Activated T-cell treated with anti-CD3 and anti-CD28 coated beads, Interleukin-2, amount 50 U/mL, for 72 hours (primary cell): ENCODE measurements at places on chromosomes 7 and 10.

DNA sequence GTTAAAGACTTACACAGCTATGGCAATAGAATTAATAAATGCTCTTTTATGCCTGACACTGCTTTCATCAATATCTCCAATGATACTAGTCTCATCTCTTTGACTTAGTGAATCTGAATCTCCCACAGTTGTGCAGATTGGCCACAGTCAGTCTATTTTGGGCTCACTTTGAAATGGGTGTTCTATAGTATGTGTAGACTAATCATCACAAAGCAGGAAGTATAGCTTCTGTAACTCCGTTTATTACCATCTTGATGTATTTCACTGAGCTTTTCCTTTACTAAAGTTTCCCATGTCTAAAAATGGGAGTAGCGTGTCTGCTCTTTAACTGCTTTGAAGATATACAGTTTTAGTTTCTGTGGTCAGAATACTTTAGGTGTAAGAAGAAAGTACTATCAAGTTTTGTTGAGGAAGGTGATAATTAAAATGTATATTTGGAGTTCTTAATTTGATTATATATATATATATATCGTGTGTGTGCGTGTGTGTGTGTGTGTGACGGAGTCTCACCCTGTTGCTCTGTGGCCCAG is 70.1 kb downstream of the ST7 start:
- DNase-seq: no peak

DNA sequence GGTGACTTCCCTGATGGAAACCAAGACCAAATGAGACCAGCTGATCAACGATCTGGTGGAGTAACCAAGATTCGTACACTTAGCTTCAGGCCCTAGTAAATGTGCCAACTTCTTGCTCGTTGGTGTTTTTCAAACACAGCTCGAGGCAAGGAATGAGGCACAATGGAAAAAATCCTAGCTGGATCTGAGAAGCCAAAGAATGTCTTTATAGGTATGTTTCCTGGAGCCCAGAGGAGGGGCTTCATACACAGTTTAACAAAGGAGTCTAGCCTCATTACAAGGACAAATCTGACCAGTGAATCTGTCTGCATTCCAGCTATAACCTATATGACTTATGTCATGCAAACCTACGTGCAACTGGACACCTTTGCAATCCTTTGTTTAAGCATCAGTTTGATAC is 3.7 kb downstream of the COL17A1 start:
- DNase-seq: no peak

GRCh38 chr10:43035800-43036199 is 41.1 kb upstream of the RET start:
- no peak for DNase-seq

- no peak for DNase-seq
These were observed 14.7 kb downstream of the NEUROG3 start for GRCh38 chr10:69558559-69558958.

- no peak for DNase-seq
These were observed 670.2 kb upstream of the SORCS1 start for GRCh38 chr10:107834706-107835105.

- no peak for DNase-seq
These were observed 754 bp downstream of the SEMA3D start for GRCh38 chr7:85186083-85186520.

DNA sequence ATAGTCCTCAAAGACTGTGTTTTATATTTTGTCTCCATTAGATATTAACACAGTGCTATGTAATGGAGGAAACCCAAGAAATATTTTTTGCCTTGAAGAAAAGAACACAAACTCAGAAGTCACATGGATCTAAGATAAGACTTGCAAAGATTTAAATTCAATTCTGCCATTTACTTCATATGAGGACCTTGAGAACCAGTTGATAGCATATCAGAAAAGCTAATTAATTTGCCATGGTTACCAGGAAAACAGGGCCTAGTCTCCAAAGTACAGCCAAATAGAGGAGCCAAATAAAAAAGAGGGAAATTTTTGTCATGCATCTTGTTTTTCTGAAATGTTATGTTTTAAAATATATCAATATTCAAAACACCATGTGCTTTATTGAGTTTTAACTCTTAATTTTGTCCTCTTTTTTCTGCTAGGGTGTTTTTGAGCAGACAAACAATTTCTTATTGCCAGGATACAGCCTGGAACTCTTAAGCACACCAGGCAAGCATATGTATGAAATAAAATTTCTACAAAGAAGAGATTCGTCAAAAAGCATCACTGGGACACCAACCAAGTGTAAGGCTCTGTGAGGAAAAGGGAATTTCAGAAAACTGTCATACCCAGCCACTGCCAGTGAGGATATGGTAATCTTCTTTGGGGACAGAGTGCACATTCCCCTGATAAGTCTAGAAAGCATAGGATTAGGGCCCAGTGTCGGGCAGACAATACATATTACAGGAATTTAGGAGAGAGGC is 10.6 kb upstream of the TOMM7 start:
- DNase-seq: no peak

DNA sequence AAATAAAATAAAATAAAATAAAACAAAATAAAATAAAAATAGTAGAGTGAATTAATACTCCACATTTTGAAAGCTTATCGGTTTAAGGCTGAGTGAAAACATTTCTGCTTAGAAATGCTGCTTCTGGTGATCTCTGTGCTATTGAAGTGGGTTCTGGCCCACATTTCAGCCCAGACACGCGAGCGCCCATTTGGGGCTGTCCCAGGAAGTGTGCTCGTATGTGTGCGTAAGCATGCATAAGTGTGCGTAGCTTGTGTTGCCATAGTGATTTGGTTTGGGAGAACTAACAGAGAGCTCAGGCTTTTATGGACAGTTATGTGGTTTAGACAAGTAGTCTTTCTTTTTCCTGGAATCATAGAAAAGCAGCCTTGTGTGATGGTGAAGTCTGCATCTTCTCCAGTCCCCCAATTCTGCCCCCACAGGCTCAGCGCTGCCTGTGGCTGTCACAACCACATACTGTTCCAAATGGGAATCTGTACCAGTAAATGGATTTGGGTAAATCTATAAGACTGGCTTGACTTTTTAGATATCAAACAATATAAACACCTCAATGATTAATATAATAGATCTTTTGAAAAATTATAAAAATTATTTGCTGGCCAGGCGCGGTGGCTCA is 29.8 kb upstream of the PURB start:
- peak; percentile 82 for DNase-seq

GRCh38 chr10:131845505-131846239 is 55.1 kb upstream of the PPP2R2D start:
- DNase-seq: no peak

DNA sequence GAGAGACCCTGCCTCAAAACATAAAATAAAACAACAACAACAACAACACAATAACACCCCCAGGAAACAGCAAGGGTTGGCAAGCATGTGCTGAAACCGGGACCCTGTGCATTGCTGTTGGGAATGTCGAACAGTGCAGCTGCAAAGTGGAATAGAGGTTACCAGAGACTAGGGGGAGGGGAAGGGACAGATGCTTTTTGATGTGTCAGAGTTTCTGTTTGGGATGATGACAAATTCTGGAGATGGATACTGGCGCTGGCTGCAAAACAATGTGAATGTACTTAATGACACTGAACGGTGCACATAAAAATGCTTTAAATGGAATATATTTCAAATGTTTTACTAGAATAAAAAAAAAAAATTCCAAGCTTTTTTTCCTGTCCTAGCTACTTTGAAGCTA is 241.8 kb downstream of the TEX36 start:
- DNase-seq: no peak

- DNase-seq: no peak
These were observed 13.7 kb downstream of the ASB15 start for GRCh38 chr7:123615344-123615743.

DNA sequence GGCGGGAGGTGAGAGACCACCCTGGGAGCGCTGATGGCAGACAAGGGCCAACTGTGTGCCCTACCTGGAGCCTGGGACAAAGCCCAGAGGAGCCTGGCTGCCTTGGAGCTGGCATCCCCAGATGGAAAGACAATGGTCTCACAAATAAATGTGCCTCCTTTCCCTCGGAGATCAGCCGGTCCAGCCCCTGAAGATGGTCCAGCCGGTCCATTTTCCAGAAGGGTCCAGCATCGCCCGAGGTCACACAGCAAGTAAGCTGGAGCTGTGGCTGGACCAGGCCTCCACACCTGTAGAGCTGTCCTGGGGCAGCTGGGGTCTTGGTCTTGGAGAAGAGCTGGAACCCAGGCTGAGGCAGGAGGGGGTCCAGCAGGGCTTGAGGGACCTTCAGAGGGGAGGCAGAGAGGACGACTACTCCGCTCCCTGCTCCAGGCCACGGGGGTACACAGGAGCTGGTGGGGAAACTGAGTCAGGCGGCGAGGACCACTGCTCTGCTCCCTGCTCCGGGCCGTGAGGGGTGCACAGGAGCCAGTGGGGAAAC is 3.6 kb downstream of the ELFN1 start:
- no peak for DNase-seq

DNA sequence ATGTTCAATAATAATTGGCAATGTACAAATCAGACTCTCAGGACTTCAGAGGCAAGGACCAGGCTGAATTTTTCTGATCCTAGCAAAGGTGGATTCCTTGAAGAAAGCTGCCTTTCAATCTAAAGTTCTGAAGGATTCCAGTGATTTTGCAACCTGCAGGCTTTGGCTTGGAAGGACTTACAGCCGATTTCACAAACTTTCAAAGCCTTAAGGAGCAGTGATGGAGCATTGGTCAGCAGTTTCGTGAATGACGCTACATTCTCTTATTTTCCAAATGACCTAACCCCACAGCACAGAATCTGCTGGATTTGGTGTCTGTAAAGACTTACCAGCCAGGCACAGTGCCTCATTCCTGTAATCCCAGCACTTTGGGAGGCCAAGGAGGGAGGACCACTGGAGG is 167.5 kb downstream of the ARHGAP12 start:
- DNase-seq: no peak

DNA sequence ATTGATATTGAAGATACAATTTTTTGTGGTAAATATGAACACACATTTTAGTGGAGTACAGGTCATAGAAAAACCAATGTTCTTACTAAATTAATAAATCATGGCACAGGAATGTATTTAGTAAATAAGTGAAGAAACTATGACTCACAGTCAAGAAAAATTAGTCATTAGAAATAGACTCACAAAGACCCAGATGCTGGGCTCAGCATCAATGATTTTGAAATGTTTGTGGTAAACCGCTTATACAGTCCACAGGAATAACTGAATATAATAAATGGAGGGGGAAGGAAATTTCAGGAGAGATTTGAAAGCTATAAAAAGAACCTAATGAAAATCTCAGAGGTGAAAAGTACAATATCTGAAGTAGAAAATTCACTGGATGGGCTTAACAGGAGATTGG is 138.3 kb upstream of the ADCY1 start:
- DNase-seq: no peak

DNA sequence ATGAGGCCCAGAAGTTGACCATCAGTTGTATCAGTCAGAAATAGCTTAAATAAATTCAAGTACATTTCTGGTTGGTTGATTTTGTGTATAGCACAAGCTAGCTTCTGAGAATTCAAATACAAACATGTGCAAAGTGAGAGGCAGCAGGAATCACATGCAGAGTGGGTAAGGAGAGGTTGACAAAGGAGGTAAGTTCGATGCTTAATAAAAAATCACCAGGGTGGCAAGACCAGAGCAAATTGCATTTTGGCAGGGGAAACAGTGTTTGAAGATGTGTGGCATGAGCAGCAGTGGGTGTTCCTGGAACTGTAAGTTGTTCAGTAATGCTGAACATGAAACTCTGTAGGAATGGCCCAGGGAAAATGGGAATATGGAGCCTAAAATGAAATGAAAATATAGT is 52.6 kb downstream of the GNAI1 start:
- DNase-seq: no peak
